ENCODE measurements at places on chromosomes 12 and 14.

DNA sequence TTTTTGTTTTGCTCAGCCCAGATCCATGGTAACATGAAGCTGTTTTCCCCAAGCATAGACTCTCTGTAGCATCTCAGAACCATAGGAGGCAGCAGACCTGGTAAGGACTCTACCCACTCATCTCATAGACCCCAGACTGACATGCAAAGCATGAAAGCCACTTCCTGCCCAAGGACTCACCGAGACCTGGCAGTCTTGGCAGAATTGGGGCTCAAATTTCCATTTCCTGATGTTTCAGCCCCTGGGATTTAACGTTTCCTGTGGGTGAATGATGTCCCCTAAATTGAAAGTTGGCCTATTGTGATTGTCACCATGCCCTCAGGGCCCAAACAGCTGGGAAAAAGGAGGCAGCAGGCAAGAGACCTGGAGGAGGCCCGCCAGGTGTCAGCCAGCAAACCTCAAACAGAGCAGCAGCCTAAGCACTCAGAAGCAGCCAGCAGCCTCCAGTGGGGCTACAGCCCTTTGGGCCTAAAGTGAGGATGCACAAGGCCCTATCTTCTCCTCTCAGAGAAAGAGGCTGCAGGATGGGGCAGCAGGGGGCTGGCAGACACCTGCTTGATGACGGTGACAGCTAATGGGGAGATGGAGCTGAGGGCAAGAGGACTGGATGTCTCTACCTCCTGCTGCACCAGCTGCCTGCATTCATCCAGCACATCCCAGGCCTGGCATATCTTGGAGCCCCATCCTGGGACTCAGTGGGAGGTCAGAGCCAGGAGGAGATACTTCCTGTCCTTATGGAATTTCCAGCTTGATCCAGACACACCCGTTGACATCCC lies 8.5 kb downstream of the KRT85 start:
- DNase-seq, result no peak

DNA sequence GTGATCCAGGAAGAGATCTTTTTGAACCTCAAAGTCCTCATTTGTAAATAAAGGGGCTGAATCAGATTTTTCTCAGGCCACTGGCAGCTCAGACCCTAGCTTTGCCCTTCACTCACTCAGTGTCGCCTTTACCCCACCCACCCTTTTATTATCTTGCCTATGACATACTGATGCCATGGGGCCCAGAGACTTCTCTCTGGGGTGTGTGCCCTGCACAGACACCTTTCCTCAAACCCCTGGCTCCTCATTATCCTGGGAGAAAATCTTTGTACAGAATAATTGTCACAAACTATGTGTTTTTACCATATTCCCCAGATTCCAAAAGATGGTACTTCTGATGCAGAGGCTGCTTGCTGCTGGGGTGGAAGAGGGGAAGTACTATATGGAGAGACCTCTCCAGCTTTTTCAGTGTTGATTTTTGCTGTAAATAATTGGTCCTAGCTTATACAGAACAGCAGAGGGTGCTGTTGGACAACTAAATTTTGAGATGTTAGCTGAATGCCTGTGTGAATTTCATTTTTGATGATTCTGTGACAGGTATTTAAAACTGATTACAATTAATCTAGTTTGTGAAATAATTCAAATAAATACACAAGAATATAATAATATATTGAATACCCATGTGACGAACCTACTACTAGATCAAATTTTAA lies 53.9 kb upstream of the DCD start:
- no peak for DNase-seq

GRCh38 chr12:66447643-66448042 lies 145.3 kb downstream of the HELB start:
- no peak for DNase-seq

- no peak for DNase-seq
Measured at GRCh38 chr14:66070542-66071319, 415.4 kb upstream of the CCDC196 start.

GRCh38 chr14:91754185-91754584 lies 22.3 kb upstream of the CATSPERB start:
- DNase-seq, result no peak

- DNase-seq, result no peak
Measured at GRCh38 chr14:63248211-63248610, 44.0 kb downstream of the RHOJ start.

DNA sequence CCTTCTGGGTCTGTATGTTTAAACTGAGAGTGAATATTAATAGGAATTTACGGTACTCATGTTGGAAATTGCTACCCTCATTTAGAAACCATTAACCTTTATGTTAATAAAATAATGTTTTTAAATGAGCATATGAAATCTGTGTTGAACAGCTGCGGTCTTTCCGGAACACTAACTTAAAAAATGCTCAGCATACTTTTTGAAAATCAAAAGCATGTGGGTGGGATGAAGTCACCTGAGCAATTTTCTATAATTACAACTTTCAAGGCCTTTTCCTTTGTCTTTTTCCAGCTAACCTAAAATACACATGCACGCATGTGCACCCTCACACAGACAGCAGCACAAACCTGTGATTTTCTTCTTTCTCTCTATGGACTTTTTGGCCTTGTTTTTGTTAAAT lies 39.8 kb downstream of the BORCS5 start:
- no peak for DNase-seq

DNA sequence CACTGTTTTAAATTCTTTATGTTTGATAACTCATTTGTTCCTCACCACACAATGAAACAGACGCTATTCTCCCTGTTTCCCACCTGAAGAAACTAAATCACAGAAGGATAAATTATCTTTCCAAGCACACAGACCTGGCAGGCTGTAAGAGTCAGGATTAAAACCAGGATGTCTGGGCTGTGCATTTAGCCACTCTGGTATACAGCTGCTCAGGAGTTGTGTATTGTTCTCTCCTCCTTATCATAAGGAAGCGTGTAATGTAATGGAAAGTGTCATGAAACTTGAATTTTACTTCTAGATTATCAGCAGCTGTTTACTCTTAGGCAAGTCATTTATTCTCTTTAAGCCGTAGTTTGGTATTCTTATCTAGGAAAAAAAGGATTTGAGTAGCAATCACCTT lies 154.8 kb upstream of the LRIG3 start:
- no peak for DNase-seq

GRCh38 chr12:63777340-63777739 lies 2.4 kb upstream of the RXYLT1 start:
- DNase-seq, result no peak

GRCh38 chr12:6059221-6059620 lies 65.2 kb downstream of the VWF start:
- no peak for DNase-seq

DNA sequence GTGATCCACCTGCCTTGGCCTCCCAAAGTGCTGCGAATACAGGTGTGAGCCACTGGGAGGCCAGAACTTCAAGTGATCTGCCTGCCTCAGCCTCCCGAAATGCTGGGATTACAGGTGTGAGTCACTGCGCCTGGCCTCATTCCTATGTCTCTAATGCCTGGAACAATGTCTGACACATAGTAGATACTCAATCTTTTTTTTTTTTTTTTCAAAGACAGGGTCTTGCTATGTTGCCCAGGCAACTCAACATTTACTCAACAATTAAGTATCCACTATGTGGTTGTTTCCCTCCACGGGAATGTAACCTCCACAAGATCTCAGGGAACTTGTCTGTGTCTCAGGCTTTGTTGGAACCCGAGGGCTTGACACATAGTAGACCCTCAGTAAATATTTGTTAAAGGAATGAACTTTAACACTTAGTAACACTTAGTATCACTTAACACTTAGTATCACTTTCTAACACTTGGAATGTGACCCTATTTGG lies 3.0 kb upstream of the TMEM120B start:
- no peak for DNase-seq

DNA sequence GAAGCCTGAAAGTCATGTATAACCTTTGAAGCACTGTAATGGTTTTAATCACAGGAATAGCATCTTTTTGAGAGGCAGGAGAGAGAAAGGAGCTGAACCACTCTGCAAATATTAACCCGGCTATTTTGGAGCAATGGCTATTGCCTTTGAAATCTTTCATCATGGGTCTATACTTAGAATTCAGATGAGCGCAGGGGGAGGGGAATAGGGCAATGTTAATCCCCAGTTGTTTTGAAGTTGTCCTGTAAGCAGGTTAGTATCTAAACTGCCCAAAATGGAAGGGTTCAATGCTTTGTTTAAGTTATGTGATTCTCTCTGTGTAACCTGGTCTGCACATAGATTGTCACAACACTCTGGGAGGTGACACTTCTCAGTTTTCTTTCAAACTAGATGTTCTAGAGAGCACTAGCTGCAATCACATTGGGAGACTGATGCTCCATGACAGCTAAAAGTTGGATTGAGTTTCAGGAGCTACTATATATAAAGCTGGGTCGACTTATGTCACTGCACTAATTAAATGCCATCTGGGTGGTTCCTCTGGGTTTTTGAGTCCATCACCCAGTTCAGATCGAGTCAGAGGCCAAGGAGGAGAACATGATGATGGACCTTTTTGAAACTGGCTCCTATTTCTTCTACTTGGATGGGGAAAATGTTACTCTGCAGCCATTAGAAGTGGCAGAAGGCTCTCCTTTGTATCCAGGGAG lies at the start of gene MYF6:
TSS of gene MYF6 (plus strand) at position 509 of the 704 bp plus-strand sequence. CDS start at position 595, 86 bp downstream.
- DNase-seq, result no peak

DNA sequence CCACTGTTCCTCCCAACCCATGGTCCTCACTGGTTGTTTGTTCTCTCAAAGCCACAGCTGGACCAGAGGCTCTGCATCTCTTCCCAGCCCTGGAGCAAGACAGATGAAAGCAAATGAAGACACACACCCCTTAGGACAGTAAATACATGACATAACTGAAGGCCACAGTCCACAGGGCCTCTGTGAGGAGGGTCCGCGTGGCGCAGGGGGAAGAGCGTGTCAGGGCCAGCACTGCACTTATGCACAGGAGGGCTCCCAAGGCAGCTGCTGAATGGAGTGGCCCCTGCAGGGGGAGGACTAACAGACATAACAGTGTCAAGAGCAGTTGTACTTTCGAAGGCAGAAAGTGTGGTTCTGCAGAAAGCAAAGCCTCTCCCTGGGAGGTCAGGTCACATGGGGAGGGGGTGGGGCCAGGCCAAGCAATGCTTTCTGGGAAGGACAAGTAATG lies 79.9 kb downstream of the CHGA start:
- DNase-seq, result no peak

DNA sequence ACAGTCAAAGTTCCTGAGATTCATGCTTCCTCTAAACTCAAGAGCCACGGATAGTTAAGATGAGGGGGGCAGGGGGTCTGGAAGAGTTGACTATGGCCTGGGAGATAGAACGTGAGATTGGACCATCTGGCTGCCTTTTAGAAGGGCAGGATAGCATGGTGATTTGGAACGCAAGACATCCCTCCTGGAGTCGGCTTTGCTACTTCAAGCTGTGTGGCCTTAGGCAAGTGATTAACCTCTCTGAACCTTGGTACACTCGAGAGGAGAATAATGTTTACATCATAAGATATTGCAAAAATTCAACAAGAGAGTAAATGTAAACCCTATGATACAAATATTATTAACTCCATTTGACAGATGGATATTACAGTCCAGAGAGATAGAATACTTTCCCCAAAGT lies 49.7 kb downstream of the RPH3A start:
- no peak for DNase-seq

DNA sequence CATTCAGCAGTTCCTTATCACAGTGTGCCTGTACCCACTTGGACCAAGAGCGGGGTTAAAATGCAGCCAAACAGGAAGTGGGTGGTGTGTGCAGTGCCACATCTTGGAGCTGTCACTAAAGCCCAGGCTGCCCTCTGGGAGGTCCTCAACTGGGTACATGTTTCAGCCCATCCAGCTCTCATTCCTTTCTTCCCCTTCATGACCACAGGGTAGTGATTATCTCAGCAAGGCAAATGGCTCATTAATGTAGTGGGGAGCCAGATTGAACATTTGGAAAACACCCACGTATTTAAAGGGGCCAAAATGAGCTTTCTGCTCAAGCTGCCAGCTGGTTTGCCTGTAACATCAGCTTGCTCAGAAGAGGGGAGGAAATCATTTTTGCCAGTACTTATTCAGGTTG lies 210.8 kb upstream of the BTG1 start:
- DNase-seq, result no peak

- DNase-seq, result no peak
Measured at GRCh38 chr14:63891148-63891975, 38.6 kb downstream of the SYNE2 start.

- no peak for DNase-seq
Measured at GRCh38 chr14:52910572-52910971, 40.3 kb downstream of the FERMT2 start.

- no peak for DNase-seq
Measured at GRCh38 chr12:82866227-82866775, 179.6 kb downstream of the TMTC2 start.

GRCh38 chr12:42763682-42764081 lies 174.1 kb upstream of the PRICKLE1 start:
- DNase-seq, result no peak

GRCh38 chr12:127896661-127897060 lies 370.3 kb upstream of the TMEM132C start:
- DNase-seq, result no peak

GRCh38 chr12:88955531-88955930 lies 375.3 kb upstream of the KITLG start:
- no peak for DNase-seq

GRCh38 chr14:26255213-26255612 lies 342.6 kb downstream of the NOVA1 start:
- DNase-seq, result no peak

DNA sequence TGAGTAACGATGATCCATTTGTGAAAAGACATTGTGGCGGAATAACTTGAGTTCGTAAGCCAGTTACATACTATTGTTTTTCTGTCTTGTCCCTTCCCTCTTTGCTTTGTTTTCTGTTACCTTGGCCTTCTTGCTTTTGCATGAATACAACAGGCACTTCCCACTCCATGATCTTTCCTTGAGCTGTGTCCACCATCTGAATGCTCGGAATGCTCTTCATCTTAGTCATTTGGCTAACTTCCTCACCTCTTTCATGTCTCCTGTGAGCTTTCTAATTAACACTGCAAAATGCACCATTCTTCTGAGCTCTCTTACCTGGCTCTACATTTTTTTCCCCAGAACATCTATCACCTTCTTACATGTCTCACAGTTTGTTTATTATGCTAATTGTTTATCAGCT lies 10.0 kb downstream of the KNTC1 start:
- DNase-seq, result no peak

GRCh38 chr14:37329189-37330001 lies 131.7 kb downstream of the MIPOL1 start:
- DNase-seq, result no peak

DNA sequence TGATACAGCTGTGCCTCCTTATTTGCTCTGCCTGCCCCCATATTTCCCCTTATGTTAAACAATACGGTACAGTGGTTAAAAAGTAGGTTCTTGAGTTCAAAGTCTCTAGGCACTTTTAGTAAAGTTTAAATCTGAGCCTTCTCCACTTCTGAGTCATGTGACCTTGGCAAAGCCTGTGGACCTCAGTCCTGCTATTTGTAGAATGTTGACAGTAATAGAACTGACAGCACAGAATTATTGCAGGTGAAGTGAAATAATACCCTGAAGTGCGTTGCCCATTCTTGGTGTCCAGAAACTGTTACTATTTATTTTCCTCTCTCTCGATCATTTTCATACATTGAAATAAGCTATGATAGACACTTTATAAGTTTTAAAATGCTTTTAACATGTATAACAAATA lies 499.7 kb downstream of the EGLN3 start:
- DNase-seq, result no peak

- no peak for DNase-seq
Measured at GRCh38 chr12:85273381-85274314, 6.4 kb upstream of the ALX1 start.

- no peak for DNase-seq
Measured at GRCh38 chr14:30882431-30882830, 8.1 kb downstream of the COCH start.

GRCh38 chr14:31027847-31028246 lies 1.7 kb upstream of the STRN3 start:
- no peak for DNase-seq

GRCh38 chr14:35113308-35113950 lies 8.4 kb downstream of the PPP2R3C start:
- no peak for DNase-seq
